ENCODE measurements at places on chromosomes 2 and 18. TPM values are rescaled to one million over a fixed set of nuclear protein-coding genes. Genes with fewer than 3 reads are reported as not detected.

Gene MC2R
- not detected for total RNA-seq

Gene SPATS2L
- 19.4 TPM for total RNA-seq

Gene SP3
- total RNA-seq: 86.0 TPM

Gene NTSR2
- total RNA-seq: not detected

Gene FOXD4L1
- total RNA-seq: not detected

Gene COPS9
- 156 TPM for total RNA-seq

Gene TMEM178A
- 0.11 TPM for total RNA-seq

Gene DSG1
- total RNA-seq: not detected

Gene ALPP
- total RNA-seq: not detected

Gene SLC19A3
- not detected for total RNA-seq

Gene CFAP65
- total RNA-seq: not detected

Gene CD8B
- total RNA-seq: not detected

Gene SOX11
- not detected for total RNA-seq

Gene RAD51AP2
- total RNA-seq: not detected

Gene EFR3B
- total RNA-seq: 0.54 TPM

Gene CD226
- 1.5 TPM for total RNA-seq

Gene NAT8
- not detected for total RNA-seq

Gene CERKL
- total RNA-seq: not detected

Data from dermis lymphatic vessel endothelial cell (primary cell).